GM10248 (cell line): ENCODE measurements at places on chromosomes 5 and 9.

DNA sequence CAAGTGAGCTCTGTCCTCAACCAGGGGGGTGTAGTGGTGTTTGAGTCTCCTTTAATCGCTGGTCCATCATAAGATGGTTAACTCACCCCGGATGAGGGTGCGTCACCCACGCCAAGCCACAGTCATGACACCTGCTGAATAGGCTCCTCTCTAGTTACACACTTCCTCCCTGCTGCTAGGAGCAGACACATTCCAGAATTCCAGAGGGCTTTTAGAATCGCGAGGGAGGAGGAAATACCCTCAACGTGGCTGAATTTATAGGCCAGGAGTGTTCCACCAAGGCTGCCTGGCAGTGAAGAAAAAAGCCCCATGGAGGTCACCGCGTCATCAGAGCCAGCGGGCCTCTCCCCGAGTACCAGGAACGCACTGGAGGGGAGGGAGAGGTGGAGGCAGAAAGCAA lies 5.1 kb downstream of the GLRX start:
- no peak for DNase-seq

DNA sequence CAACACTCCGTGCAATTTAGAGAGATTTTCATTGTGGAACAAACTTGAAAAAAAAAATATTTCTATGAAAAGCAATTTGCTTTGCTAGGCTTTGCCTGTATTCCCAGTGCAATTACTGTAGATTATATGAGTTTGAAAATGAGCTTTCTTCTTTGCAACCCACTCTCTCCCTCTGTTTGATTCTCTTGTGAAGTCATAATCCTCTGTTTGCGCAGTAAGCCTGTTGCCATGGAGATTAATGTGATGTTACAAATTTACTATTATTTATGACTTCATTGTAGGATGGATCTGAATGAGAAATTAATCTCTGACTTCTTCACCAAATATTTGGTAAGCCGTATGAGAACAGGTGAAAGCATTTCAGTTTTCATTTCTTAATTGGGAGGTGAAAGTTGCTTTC lies 320.3 kb downstream of the SPATA31D1 start:
- DNase-seq = no peak

- DNase-seq = no peak
These were observed 200.6 kb upstream of the IRX1 start for GRCh38 chr5:3394891-3395599.

DNA sequence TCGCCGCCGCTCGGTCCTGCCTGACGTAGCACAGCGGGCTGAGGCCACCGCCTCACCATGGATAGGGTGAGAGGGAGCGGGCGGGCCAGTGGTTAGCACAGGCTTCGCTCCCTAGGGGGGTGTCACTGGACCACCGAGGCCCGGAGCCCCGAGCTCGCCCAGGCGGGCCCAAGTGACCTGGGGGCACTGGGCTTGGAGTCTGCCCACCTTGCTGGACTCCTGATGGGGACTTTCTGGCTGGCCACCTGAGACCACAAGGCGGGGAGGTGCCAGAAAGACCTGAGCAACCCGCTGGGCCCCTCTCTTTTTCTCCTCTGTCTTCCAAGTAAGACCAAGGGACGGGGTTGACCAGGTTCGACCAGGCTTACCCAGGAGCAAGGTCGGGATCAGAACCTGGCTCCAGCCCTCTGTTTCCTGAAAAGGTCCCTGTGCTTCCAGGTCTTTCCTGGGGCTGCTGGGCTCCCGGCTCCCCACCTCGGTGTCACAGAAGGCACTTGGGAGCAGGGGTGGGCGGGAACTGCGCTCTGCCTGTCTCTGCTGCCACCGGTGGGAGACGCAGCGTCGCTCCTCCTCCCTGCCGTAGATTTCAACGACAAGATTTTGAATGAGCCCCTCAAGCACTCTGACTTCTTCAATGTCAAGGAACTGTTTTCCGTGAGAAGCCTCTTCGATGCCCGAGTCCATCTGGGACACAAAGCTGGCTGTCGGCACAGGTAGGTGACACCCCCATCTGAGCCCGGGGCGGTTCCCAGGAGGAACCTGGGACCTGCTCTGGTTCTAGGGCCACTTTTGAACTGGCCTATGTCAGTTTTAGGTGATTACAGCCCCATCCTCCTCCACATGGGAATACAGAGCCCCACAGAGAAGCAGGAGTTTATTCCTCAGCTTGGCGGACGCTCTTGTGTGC lies 1.0 kb downstream of the MRPS2 start:
- peak; percentile 81 for DNase-seq

GRCh38 chr9:98856982-98857381 lies 49.5 kb downstream of the GALNT12 start:
- DNase-seq = no peak

DNA sequence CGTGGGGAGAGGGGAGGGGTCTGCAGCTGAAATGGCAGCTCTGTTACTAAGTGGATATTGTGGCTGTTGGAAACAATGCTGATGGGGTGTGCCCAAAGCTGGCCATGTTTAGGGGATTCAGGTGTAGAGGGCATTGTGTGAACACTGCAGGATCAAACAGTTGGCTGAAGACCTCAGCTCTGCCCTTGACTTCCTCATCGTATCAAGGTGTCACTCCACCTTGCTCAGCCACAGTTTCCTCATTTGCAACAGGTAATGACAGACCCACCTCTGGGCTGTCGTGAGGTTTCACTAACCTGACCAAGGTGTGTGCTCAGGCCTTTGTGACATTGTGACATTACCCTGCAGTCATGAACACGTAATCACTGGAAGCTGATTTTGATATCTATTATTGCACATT lies 111.9 kb downstream of the ICE1 start:
- DNase-seq = no peak

- no peak for DNase-seq
These were observed 207.4 kb downstream of the PAPPA start for GRCh38 chr9:116360989-116361388.

GRCh38 chr5:174617285-174617684 lies 107.1 kb upstream of the MSX2 start:
- no peak for DNase-seq

DNA sequence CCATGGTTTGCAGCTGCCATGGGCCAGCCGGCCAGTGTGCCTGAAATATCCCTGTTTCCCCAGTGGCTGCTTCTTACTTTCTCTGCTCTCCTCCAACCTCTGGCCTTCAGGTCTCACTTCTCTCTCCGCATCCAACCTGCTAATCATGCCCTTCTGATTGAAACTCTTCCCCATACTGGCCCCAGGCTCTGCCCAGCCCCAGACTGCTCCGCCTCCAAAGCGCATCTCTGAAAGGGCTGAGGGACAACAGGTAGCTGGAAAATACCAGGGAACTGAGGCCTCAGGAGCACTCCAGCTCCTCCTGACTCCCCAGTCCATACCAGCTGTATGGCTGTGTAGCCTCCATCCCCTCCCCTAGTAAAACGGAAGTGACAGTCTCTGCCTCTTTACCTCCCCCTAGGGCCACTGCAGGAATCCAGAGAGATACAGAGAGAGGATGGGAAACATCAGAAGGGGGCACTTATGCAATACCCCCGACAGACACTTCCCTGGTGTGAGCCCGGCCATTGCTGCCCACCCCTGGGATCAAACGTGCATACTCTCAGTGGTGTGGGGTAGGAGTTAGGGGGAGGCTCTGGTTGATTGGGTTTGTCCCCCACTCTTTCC lies 34.2 kb downstream of the PAX5 start:
- DNase-seq = peak; percentile 48

DNA sequence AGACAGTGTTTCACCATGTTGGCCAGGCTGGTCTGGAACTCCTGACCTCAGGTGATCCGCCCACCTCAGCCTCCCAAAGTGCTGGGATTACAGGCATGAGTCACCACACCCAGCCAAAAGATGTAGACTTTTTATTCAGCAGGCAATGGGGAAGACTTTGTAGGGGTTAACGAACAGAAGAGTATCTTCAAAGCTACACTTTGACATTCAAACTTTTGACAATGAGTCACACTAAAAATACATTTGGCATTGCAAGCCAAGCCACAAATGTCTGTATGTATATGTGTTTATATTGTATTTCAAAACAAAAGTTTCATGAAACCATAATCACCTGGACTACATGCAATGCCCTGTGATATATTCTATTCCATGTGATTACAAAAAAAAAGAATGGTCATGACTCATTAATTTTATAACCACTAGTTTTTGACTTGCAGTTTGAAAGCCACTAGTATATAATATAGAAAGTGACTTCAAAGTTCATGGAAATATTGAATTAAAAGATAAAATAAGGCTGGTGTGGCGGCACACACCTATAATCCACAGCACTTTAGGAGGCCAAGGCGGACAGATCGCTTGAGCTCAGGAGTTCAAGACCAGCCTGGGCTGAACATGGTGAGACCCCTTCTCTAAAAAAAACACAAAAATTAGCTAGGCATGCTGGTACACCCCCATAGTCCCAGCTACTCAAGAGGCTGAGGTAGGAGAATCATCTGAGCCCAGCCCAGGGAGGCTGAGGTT lies 8.3 kb downstream of the DIMT1 start:
- DNase-seq = no peak

DNA sequence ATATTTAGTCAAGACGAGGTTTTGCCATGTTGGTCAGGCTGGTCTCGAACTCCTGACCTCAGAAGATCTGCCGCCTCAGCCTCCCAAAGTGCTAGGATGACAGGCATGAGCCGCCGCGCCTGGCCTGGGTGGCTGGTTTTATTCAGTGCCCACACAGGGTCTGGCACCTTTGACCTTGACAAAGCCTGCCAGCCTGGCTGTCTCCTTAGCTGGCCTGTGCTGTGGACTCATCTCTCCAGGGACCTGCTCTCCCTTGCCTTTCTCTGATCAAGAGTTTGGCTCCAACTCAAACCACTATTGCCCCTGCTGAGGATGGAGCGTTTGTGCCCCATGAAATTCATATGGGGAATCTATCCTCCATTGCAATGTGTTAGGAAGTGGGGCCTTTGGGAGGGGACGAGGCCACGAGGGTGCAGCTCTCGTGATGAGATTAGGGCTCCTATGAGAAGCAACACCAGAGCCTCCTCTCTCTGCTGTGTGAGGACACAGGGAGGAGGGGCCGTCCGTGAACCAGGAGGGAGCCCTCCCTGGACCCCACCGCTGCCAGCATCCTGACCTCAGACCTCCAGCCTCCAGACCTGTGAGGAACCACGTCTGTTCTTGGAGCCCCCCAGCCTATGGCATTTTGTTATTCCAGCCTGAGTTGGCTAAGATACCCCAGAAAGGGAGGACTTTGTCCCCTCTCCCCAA lies 45.0 kb downstream of the MRPL36 start:
- no peak for DNase-seq

DNA sequence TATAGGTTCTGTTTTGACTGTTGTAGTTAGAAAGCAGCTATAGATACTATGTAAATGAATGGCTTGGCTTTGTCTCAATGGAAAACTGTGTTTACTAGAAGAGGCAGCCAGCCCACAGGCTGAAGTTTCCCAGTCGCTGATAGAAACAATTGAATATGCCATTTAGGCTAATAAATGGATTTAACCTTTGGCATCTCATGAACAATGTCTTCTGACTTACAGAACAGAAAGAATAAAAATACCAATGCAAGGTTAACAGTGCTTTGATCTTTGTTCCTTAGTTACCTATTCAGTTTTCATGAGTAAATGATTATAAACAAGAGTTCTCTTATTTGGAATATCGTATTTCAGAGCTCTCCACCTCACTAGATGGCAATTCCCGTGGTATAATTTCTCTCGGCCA lies 120.6 kb downstream of the PAM start:
- DNase-seq = no peak

DNA sequence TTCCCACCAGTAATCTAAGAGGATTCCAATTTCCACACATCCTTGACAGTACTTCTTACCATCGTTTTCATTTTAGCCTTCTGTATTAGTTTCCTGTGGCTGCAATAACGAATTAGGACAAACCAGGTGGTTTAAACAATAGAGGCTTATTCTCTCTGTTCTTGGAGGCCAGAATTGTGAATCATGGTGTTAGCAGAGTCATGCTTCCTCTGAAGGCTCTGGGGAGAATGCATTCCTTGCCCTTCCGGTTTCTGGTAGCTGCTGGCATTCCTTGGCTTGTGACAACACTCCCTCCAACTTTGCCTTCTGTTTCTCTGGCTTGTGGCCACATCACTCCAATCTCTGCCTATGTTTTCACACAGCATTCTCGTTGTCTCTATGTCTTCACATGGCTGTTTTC lies 23.5 kb downstream of the RIGI start:
- no peak for DNase-seq

GRCh38 chr9:128175102-128175563 lies 15.1 kb downstream of the BBLN start:
- no peak for DNase-seq

- DNase-seq = no peak
These were observed 703.6 kb upstream of the NUDT12 start for GRCh38 chr5:104266161-104266560.

DNA sequence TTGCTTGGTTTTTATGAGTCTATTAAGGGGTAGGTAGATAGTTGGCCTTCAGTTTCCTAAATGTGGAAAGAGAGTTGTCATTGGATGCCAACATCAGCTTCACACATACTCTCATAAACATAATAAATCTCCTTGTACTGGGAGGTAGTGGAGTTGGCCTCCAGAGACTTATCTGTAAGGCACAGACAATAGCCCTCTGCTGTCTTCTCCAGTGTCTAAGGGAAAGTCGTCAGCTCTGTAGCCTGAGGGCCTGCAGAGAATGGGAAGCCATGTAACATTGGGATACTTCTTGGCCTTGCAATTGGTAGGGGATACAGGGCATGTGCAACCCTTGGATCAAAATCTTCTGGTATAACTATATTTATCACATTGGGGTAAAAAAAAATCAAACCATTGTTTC lies 331.9 kb upstream of the KLF9 start:
- no peak for DNase-seq

- no peak for DNase-seq
These were observed 10.5 kb downstream of the IRF1 start for GRCh38 chr5:132480042-132480441.

DNA sequence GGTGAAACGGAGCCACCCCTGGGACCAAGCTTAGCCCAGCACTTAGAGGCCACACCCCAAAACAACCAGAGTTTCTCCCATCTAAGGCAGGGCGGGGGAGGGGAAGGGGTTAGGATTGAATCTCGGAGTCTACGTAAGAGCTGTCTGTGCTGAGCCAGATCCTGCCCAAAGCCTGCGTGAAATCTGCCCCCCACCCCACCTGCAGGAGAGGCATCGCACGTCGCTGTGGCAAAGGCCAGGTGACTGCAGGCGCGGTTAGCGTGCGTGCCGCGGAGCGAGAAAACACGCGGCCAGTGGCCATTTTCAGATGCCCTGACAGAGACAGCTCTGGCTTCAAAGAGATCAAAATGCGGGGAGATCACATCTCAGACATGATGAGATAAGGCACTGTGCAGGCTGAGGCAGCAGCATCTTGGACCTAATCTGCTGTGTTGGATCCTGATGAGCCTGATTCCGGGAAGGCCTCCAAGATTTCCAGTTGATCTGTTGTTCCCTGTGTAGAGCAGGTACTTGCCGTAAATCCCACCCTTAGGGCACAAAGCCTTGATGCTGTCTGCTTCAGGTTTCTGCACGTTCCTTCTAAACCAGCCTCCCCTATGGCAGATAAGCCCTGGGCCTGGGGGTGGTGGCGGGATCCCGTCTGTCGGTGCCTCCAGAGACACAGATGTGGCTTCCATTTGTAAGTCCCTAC lies 2.5 kb upstream of the QSOX2 start:
- no peak for DNase-seq
